Midbrain (tissue), 1 donor: ENCODE measurements at places on chromosomes 6 and 20.
A peak's percentile ranks its signal among the peaks of the same experiment; 100 is the strongest.

- DNase-seq = no peak
These were observed 700 bp downstream of the DTD1 start for GRCh38 chr20:18588574-18588933.

GRCh38 chr20:46629341-46629740 lies 21.9 kb downstream of the SLC13A3 start:
- no peak for DNase-seq

DNA sequence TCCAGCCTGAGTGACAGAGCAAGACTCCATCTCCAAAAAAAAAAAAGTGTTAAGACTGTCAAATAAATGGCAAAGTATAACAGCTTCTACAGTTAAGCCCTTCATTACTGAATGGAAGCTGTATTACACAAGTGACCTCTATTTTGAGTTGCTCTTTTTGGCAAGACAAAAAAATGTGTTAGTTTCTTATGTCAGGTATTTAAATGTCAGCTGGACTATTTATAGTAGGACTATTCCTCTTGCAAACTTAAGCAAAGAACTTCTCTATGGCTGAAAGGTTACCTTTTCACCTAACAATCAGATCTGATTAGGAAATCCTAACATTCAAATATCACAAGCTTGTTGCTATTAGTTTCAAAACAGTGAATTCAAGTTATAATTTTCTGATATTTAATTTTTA lies 12.4 kb downstream of the UBE2V1 start:
- DNase-seq = no peak

- no peak for DNase-seq
These were observed 45.2 kb downstream of the AKIRIN2 start for GRCh38 chr6:87656857-87657256.

DNA sequence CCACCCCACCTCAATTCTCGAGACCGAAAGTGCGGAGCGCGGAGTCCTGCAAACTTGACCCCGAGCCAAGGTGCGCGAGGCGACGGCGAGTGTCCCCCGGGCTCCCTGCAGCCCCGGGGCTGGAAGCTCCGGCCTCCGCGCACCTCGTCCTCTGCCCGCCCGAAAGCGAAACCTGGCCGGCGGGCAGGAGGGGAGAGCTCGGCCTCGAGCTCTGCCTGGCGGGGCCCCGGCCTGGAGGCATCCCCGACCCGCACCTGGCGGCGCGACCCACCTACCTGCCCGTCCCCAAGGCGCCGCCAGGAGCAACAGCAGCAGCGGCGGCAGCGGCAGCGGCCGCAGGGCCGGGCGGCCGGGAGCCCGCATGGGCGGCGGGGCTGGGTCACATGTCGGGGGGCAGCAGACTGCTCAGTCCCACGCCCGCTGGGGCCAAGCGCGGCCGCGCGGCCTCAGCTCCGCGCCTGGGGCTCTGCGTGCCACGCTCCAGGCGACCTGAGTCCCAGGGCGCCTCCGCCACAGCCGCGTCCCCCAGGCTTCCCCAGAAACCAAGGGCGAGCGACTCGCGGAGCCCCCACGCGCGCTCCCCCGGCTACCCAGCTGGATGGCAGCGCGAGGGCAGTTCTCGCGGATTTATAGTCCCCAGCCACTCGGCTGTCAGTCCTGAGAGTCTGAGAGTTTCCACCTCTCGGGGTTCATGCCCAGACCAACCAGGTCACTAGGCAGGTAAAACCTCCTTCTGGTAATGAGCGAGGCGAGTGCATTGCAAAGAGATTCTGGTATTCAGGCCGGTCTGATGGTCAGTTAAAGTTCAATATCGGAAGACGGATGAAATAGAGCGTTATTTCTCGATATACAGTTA lies at the start of gene IL20RA:
IL20RA (minus strand) TSS at position 600 of the 856 bp plus-strand sequence; CDS start at position 363, 237 bp downstream.
- peak; percentile 40 for DNase-seq

- peak; percentile 69 for DNase-seq
These were observed 58.2 kb upstream of the QKI start for GRCh38 chr6:163356324-163356723.

DNA sequence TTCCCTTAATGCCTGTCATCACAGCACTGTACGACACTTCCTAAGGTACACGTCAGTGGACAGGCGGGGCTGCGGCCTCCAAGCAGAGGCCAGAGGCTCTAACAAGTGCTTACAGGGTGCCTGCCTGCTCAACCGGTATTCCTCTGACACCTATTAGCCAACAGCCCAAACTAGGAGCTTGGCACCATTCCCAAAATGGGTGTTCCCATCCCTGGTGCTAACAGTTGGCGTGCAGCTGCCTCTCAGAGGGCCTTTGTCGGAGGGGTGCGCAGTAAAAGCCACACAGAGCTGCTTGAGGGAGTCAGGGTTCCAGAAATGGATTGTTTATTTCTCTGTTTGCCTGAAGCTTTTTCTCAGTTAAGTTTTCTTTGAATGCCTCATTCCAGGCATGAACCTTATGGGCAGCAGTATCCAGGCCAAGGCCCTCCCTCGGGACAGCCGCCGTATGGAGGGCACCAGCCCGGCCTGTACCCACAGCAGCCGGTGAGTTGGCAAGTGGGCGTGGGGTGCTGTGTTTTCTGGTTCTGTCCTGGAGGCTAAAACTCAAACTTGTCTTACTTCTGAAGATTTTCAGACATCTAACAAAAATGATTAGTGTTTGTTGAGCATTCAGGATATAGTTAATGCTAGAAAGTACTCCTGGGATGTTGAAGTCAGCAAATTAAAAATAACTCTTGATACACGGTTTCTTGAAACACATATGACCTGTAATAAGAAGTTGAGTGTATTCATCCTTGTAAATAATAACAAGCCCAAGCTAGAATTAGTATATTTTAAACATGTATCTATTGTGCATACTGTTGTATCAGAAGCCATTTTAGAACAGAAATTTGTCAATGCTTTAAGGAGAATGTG lies 124.7 kb downstream of the TMEM242 start:
- no peak for DNase-seq

DNA sequence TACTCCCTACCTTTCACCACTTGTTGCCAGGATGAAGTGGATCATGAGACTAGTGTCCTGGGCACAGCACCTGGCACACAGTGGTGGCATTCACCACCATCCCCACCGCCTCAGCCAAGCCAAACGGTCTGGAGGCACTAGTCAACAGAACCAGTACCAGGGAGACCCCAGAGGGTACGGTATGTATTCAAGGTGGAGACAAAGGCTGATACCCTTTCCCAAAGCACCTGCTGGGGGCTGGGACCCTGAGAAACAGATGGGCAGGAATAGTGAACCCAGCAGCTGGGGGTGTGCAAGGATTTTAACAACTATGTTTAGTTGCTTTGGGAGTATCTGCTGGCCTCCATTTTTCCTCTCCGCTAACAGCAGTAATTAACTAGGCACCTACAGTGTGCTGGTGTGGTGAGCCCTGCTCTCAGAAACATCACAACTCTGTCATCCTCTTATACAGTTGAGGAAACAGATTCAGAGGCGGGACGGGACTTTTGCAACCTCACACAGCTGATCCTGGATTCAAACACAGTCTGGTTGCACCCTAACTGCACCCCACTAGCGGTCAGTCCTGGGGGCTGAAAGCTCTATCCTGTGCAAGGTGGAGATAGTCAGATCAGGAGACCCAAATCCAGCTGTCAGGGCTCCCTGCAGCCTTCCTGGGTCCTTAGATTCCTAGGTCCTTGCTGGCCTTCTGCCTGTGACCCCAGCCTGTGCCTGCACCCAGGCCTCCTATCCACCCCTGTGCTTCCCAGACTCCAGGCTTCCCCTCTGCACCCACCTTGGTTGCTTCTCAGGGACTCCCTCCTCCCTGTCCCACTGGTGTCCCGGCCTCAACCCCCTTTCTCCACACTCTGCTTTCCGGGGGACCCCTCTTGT lies 1.2 kb downstream of the SNTA1 start:
- no peak for DNase-seq

DNA sequence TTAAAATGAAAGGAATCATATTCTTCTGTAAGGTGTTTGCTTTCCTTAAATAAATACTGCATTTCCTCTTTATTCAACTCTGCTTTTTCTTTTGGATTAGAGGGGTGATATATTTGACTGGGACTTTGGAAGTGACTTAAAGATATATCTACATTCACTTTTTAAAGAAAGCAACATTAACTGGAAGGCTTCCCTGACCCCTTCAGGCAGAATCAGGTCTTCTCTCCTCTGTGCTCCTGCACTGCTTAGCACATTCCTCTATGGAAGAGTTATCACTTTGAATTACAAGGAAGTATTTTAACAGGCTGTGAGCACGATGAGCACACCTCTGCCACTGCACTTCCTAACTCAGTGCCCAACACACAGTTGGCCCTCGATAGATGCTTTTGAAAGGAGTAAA lies 59.2 kb upstream of the POU3F2 start:
- no peak for DNase-seq

DNA sequence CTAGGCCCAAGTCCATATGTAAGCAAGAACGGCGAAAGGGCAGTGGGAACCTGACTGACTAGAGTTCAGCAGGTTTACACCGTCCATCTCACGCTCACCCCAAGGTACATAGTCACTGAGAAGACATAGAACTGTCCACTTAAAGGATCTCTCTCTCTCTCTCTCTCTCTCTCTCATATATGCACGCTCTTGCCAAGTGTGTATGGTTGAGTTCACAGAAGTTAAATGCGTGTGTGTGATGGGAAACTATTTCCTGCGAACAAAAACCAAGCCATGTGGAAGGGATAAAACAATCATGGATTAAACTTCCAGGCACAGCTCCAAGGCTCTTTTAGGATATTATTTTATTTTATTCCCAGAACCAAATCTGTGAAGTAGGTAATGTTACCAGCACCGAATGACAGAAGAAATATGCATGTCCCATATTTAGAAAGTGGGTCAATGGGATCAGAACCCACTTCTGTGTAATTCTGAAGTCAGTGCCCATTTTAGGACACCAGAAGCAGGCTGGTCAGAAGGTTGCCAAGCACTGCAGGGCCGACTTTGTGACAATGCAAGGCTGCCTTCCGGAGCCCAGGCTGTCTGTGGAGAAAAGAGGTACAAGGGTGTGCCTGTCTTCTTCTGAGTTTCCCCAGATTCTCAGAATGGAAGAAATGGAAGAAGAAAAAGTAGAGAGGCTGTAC lies 49.2 kb upstream of the MAP7 start:
- no peak for DNase-seq

- DNase-seq = no peak
These were observed 852 bp downstream of the GMNN start for GRCh38 chr6:24775520-24776058.

GRCh38 chr6:130758813-130759212 lies 68.4 kb upstream of the SMLR1 start:
- no peak for DNase-seq

DNA sequence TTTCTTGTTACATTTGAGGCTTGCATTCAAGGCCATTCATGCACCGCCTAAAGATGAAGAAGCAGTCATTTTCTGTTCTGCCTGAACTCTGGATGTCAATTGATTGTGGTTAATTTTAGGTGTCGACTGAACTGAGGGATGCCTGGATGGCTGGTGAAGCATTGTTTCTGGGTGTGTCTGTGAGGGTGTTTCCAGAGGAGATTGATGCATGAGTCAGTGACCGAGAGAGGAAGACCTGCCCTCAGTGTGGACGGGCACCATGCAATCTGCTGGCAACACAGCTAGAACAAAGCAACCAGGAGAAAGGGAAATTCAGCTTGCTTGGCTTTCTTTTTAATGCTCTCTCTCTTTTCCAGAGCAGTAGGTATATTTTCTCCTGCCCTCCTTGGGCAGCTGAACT lies 164.1 kb upstream of the ECI2 start:
- no peak for DNase-seq

DNA sequence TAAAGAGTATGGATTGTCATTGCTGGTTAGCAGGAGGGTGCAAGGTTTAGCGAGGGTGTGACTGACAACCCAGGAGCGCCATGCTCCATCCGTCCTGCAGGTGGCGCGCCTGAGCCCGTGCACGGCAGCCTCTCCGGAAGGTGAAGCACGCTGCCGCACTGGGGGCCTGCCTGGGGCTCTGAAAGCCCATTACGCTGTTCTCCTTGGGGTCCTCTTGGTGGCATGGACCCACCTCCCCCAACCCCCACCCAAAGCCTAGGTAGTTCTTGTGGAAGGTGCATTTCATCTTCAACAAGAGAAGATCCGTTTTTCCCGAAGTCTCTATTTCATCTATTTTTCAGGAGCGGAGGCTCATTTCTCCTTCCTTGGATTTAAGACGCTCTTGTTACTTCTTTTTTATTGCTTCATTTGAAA lies 197.4 kb upstream of the KCNG1 start:
- DNase-seq = peak; percentile 6

- DNase-seq = peak; percentile 53
These were observed 70.7 kb upstream of the PRSS16 start for GRCh38 chr6:27176523-27177484.

DNA sequence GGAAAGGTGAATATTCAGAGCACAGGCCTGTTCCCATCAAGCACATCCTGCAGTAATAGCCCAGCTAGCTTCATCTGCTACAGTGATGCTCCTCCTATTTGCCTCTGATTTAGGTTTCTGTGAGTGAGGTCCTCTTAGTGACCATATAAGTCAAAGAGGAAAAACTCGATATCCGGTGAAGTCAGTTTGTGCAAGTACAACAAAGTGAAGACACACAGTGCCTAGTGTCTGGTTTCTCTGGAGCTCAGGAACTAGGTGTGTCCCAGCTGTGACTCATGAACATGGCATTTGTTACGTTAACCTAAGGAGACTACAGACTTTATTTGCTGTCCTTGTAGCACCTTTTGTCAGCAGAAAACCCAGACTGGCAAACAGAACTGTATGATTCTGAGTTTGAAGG lies 33.9 kb downstream of the EDN1 start:
- DNase-seq = no peak

DNA sequence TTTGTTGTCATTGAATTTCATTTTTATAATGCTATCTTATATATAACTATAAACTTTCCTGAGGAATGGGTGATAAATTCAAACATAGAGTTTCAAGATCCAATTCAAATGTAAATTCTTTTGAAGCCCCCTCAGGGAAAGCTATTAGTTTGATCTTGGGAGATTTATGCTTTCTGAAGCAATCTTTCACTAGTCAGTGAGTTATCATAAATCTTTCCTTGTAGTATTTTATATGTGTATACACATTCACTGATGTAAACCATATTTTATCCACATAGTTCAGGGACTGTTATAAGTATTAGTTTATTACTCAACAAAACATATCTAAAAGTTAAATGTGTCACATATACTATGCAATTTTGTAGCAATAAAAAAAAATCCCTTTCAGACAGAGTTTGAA lies 2.9 kb upstream of the EPM2A start:
- no peak for DNase-seq

DNA sequence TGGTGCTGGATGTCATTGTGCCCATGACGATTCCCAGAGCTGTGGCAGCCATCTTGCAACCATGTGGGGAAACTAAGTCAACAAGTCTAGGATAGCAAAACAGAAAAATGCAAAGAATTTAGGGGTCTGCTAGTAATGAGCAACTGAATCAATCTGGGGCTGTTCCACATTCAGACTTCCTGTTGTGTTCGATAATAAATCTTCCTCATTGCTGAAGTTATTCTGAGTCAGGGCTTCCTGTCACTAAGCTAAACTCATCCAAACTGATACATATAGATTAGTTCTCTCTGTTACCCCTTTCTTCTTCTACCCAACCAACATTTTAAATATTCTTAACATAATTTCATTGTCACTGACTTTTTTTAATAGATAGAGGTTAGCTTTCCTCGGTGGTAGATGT lies 205.9 kb downstream of the HACE1 start:
- DNase-seq = no peak

DNA sequence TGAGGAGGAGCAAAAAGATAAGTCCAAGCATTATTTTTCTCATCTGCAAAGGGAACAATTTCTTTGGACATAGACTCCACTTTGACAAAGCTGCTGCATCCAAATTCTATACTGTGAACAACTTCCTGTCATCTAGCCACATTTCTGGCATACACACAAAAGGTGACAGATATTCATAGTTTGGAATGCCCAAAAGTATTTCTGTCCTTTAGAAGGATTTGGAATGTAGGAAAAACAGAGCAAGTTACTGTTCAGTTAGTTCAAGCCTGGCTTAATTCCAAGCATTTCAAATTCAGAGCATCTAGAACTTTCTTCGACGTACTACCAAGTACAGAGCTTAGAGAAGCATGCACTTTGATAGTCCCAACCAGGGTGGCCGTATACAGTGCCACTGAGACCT lies 134.0 kb downstream of the PDE7B start:
- DNase-seq = no peak
